CD4-positive, alpha-beta T cell treated with Interleukin-4 for 4 hours (primary cell): ENCODE measurements at places on chromosomes 12 and 14.

DNA sequence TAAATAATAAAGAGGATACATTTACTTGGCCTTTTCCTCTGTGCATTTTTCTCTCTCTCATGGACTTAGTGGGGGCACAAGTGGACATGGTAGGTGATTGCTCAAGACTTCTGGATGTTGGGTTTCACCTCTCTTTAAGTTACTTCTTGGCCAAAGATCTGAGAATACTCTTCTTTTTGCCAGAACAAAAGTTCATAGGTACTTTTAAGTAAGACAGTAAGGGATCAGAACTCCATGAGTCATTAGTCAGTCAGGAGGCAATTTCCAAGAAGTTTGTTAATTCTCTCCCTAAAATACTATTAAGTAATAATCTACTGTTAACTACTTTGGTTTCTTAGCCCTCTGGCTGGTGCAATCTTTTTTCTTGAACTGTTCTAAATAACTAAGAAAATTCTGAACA lies 84.2 kb downstream of the GRIP1 start:
- no peak for DNase-seq

- no peak for DNase-seq
These were observed 121.7 kb upstream of the MDM1 start for GRCh38 chr12:68453876-68454275.

- no peak for DNase-seq
These were observed 215.4 kb downstream of the MSRB3 start for GRCh38 chr12:65493913-65494245.

- DNase-seq, result no peak
These were observed 388.6 kb upstream of the TMPO start for GRCh38 chr12:98126637-98127335.

DNA sequence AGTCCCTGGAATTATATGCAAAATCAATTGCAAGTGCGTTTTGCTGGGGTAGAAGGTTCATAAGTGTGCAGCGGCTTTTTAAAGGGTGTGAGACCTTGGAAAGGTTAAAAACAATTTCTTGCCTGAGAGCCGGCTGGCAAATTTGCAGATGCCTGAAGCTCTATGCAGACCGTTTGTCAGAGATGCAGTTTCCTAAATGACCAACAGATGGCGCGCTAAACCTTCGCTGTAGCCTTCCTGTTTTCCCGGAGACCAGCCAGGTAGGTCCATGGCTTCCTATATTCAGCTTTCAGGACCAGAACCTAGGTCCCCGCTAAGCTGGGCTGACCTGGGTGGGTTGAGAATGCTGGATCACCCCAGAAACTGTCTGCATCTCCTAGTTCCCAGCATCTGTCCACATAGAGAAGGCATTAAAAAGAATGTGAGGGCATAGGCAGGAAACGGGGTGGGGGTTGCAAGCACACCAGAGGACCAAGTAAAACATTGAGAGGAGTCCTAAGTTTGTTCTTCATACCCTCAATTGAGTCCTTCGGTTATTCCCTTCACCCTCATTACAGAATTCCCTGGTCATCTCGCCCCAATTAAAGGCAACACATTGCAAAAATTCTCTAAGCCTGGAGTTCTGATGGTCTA lies 5.7 kb upstream of the NOS1 start:
- DNase-seq, result peak; percentile 27

DNA sequence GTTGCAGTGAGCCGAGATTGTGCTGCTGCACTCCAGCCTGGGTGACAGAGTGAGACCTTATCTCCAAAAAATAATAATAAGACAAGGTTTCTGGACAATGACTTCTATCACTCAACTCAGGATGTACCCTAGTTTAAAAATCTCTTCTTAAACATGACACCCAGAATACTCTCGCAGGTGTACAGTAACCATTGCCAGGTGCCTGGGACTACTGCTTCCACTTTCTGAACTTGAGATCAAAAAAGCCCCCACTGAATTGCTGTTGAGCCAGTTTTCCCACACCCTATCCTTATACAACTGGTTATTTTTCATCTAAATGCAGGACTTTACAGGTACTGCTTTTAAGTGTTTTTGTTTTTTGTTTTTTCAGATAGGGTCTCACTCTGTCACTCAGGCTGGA lies 36.3 kb downstream of the BORCS5 start:
- no peak for DNase-seq

GRCh38 chr12:74429535-74429934 lies 108.1 kb upstream of the ATXN7L3B start:
- DNase-seq, result no peak

GRCh38 chr14:76463105-76463504 lies 87.2 kb downstream of the ESRRB start:
- no peak for DNase-seq

- DNase-seq, result no peak
These were observed 43.4 kb downstream of the PPP2R5E start for GRCh38 chr14:63499701-63500250.

GRCh38 chr12:2344885-2345284 lies 292.1 kb downstream of the CACNA1C start:
- no peak for DNase-seq

DNA sequence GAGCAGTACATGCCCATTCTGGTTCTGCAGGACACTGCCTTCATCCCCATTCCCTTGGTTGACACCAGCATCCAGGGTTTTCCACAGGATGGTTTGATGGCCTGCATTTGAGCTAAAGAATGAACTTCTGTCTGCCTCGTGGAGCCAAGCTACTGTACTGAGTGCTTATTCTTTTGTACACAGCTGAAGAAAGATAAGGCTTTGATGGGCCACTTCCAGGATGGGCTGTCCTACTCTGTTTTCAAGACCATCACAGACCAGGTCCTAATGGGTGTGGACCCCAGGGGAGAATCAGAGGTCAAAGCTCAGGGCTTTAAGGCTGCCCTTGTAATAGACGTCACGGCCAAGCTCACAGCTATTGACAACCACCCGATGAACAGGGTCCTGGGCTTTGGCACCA lies 23.7 kb downstream of the BCL2L14 start:
- DNase-seq, result no peak

GRCh38 chr14:30270200-30271161 lies 288.5 kb upstream of the G2E3 start:
- peak; percentile 29 for DNase-seq

DNA sequence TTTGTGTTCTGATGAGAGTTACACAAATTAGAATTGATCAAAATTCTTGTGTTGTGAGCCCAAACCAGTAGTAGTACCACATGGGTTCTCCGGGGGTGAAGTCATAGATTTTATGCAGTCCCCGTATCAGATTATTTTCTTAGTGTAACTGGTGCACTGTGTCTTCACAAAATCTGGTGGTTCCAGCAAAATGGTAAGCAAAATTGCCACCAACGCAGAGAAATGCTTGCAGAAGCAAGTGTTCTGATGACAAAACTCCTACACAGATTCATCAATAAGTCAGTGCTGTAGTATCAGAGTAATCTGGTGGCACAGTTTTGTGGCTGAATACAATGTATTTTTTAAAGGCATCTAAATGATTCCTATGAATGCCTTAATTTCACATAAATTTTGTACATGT lies 1.3 kb upstream of the CACNA2D4 start:
- DNase-seq, result no peak

DNA sequence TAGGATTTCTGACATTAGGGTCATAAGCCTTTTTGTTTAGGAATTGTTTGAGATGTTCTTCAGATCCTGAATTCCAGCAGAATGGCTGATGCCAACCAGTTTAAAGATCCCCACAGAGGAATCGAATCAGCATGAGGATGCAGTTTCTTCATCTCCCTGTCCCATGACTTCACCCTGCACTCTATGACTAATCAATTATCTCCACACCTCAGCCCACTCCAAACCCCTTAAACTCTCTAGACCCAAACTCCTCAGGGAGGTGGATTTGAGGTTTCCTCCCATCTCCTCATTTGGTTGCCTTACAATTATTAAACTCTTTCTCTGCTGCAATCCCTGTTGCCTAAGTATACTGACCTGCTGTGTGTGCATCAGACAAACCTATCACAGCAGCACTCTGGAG lies 86.5 kb upstream of the CRY1 start:
- no peak for DNase-seq

GRCh38 chr12:21627924-21628323 lies 23.3 kb upstream of the GYS2 start:
- DNase-seq, result no peak

DNA sequence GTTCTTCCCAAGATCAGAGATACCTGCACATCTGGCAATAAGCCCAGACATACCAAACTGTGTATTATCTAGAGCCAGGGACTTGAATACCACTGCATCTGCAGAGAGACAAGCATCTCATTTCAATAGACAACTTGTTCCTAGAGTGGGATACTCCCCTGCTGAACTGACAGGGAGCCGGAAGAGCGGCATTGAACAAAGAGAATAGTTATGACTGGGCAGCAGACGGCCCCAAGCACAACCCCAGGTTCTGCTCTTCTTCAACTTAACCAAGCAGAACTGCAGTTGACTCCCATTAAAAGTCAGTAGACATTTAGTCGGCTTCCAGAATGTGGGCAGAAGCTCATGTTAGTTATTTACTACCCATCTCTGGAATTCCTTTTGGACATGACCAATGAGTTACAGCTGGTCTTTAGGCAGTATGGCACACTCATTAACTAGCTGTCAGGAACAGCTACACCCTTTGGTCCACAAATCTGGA lies 112.9 kb downstream of the HMGA2 start:
- DNase-seq, result no peak

GRCh38 chr12:6553051-6553868 lies 2.6 kb downstream of the IFFO1 start:
- DNase-seq, result no peak

- no peak for DNase-seq
These were observed 52.5 kb upstream of the PELI2 start for GRCh38 chr14:56065621-56066290.

GRCh38 chr12:109109746-109110350 lies 6.5 kb upstream of the ACACB start:
- DNase-seq, result no peak

GRCh38 chr12:108565976-108566375 lies 3.6 kb downstream of the ISCU start:
- DNase-seq, result peak; percentile 75

- DNase-seq, result no peak
These were observed 1.3 kb downstream of the CHST11 start for GRCh38 chr12:104457746-104458693.

DNA sequence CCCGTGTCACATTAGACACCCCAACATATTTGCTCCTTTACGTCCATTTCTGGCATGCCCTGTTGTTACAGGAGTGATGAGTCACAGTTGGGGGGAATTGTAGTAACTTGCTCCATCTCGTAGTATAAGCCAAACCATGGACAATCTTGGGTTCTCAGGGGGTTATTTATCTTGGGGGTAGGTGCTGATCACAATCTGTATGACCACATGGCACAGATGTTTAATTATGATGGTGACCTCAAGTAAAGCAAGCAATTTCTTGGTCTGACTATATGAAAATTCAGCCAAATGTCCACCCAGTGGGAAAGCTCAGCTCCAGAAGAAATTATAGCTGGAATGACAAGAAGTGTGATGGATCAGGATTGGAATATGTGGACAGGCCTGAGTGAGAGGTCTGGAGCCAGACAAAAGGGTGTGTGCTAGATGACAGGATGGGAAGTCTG lies 32.1 kb upstream of the STON2 start:
- DNase-seq, result no peak

DNA sequence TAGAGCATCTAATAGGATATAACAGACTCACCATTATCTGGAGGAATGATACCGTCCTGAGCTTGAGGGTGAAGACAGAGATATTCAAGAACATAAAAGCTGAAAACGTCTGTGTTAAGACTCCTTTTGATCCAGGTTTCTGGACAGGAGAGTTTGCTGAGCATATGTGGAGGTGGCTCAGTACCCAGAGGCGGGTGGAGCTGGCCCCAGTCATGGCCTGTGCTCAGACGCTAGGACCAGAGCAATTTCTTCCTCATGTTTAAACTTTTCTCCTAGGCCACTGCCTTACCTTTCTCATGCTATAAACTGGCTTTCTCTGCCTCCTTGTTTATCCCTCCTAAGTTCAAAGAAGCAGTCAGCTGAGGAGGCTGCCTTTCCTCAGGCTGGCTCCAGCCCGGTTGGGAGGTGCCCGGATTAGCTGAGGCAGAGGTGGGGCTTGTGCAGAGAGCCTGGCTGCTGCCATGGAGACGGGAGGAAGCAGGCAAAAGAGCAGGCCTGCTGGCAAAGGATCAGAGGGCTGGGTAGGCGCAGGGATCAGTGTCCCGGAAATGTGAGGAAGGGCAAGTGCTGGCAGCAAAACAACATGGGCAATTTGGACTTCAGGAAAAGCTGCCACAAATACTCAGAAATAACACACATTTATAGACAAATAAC lies 13.7 kb downstream of the COA8 start:
- DNase-seq, result no peak

DNA sequence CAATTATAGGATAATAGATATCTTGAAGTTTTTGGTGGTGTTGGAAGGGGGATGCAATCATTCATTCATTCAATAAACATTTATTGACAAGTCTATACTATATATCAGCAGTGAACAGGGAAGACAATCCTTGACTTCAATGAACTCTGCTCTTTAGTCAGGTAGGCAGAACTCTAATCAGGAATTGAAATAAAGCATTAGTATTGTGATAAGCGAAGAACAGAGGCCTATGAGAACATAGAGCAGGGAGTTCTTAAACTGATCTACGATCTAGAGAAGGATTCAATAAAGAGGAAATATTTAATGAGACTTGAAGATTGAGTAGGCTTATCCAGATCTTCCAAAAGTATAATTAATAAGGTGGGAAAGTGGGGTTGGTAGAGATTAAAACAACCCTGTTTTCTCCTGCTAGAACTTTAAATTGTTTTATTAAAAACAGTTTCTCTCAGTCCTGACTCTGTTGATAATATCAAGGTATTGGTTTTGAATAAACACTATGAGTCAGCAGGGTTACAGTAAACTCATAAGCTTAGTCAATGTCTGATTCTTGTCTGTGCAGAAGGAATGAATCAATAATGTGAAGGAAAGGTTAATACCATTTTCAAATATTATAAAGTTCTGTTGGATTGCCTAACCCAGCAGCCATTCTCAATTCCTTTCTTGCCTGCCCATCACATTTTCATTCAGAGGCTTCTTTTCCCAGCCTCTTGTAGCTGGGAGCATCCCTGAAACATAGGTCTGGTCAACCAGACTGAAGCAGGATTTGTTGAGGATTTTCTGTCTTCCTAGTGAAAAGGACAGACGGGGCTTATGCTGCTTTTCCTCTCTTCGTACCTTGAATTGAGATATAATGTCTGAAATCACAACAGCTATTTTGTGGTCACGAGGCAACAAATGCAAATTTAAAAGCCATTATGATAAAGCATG lies 38.9 kb upstream of the KTN1 start:
- no peak for DNase-seq

- no peak for DNase-seq
These were observed 1.4 kb upstream of the KLRC1 start for GRCh38 chr12:10454531-10454930.

DNA sequence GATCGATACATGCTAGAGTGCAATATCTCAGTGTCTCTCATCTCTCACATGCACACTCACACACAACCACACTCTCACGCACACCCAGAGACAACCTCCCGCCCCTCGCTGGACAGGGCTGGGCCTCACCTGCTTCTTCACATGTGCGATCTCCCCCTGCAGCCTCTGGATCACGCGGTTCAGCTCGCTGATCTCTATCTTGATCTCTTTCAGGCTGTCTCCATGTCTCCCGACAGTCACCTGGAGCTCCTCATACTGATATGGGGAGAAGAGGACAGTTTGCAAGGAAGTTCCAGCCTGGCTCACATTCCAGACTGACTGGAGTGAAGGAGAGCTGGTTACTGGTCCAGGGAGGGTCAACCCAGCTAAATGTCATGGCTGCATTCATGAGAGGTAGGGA lies 4.4 kb downstream of the KRT2 start:
- no peak for DNase-seq

GRCh38 chr14:58107947-58108552 lies 44.0 kb downstream of the ARMH4 start:
- peak; percentile 23 for DNase-seq

- no peak for DNase-seq
These were observed 21.7 kb downstream of the WBP11 start for GRCh38 chr12:14781563-14781962.

- DNase-seq, result peak; percentile 25
These were observed 87.5 kb downstream of the SETD3 start for GRCh38 chr14:99393059-99393655.
